ENCODE measurements at places on chromosomes 12 and 14.

GRCh38 chr12:107228076-107228475, 134.7 kb upstream of the CRY1 start:
- DNase-seq = no peak

DNA sequence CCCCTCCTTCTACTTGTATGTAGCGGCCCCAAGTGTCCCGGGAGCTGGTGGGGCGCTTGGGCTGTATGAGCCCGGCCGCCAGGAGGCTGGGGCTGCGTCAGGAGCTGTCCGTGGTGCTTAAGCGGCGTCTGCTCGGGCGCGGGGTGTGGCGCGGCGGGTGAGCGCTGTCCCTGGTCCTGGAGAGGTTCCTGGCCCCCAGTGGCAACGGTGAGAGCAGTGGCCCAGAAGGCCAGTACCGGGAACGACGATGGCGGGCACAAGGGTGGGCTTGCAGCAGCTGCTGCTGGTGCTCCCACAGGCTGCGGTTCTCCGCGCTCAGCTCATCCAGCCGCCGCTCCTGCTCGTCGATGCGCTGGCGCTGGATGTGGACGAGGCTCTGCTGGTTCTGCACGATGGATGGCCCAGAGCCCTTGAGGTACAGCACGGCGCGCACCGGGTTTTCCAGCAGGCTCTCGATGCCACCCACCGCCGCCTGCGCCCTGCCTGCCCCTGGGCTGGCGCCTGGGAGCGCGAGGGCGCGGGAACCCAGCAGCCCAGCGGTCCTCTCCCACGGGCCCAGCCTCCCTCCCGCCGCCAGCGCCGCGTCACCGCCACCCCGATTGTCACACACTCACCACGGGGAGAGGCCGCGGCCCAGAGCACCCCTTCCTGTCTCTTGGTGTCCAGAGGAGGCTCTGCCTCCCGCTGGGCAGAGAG, 41.9 kb upstream of the FKBP4 start:
- DNase-seq = peak; percentile 21

GRCh38 chr12:79420146-79420618, 270.6 kb downstream of the PAWR start:
- no peak for DNase-seq

DNA sequence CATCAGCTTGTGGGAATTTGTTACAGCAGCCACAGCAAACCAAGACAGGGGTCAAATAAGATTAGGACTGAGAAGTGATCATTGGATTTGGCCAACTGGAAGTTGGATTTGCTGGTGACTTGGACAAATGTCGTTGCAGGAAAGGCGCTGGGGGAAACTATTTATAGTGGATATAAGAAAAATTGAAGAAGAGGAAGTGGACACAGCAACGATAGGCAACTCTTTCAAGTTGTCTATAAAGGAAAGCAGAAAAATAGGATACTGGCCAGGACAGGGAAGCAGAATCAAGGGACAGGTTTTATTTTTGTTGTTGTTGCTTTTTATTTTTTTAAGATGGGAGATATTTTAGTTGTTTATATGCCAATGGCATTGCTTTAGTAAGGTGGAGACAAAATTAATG, 56.2 kb upstream of the RTRAF start:
- DNase-seq = no peak

DNA sequence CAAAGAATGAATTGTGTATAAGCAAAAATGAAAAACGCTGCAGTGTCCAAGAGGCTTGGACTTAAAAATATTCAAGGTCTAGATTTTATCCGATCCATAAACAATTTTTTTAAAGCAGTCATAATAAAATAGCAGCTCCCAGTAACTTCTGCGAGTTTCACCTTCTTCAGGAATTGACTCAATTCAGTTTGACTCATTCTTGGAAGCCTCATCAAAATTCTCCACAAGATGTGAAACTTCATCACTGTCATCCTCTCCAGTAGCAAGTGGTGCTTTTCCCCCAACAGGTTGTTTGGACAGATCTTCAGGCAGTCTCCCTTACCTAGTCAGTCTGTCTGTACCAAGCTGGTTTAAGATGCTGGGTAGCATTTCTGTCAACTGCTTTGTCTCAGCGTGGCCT, 93.5 kb upstream of the FOXG1 start:
- DNase-seq = no peak

DNA sequence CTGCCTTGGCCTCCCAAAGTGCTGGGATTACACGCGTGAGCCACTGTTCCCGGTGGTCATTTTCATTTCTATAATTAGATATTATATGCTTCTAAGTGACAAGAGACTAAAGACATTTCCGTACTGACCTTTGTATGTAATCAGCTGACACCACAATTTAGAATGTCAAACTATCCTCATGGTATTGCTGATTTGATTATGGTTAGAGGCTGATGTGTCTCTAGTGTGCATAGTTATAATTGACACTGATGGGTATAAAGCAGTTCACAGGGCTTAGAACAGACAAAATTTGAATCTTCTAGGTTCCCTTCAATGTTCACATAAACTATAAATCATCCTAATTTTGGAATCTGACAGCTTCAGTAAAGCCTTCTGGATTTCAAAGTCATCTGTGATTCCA, 192.7 kb downstream of the PTPRO start:
- no peak for DNase-seq
